ENCODE measurements at places on chromosomes 4 and X.

DNA sequence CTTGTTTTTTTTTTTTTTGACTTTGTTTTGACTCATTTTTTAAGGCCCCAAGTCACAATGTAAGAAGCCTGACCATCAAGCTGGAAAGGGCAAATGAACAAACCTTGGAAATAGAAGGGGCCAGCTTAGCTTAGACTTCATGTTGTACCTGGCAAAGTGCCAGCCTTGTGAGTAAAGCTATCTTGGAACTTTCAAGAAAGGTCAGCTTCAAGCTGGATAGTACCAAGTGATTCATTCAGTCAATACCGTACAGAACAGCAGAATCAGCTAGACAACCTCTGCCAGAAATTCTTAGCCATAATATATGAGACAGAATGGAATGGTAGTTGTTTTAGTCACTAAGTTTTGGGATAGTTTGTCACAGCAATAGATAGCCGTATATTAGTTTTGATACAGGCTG lies 1492.2 kb upstream of the TENM3 start:
- no peak for DNase-seq

DNA sequence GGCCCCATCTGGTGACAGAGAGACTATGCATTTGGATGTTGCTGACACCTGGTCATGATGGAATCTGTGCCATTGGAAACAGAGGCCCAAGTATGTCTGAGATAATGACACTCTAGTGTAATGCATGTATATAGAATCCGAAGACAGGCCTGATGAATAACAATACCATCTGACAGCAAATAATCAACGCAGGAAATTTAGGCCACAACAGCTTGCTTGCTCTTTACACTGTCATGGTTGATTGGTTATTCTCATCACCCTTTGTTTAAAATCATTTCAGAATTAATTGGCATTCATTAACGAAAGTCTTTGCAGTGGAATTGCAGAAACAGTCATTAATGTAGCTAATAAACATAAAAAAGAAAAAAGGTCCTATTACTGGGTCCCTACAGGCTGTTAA lies 194.8 kb downstream of the AFF2 start:
- no peak for DNase-seq

- DNase-seq, result no peak
Measured at GRCh38 chrX:102846544-102847236, 90.4 kb upstream of the RAB40AL start.

GRCh38 chr4:2714918-2715317 lies 41.2 kb downstream of the TNIP2 start:
- no peak for DNase-seq

DNA sequence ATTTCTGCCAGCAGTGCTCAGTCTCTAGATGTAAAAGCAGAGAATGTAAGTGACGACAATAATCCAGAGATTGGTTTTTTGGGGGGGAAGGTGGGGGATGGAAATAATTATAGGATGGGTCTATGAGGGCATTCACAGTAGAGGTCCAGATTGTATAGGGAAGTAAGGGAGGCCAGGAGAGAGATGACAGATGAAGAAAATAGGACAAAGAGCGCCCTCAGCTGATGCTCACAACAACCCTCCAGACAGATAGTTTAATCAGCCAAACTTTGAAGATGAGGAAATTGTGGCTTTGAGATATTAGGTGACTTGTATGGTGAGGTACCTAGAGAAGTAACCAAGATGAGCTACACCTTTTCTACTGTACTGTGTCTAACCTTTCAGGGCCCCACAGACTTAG lies 137.9 kb downstream of the MAGEB17 start:
- no peak for DNase-seq

- DNase-seq, result no peak
Measured at GRCh38 chr4:137345597-137345996, 186.7 kb downstream of the PCDH18 start.

DNA sequence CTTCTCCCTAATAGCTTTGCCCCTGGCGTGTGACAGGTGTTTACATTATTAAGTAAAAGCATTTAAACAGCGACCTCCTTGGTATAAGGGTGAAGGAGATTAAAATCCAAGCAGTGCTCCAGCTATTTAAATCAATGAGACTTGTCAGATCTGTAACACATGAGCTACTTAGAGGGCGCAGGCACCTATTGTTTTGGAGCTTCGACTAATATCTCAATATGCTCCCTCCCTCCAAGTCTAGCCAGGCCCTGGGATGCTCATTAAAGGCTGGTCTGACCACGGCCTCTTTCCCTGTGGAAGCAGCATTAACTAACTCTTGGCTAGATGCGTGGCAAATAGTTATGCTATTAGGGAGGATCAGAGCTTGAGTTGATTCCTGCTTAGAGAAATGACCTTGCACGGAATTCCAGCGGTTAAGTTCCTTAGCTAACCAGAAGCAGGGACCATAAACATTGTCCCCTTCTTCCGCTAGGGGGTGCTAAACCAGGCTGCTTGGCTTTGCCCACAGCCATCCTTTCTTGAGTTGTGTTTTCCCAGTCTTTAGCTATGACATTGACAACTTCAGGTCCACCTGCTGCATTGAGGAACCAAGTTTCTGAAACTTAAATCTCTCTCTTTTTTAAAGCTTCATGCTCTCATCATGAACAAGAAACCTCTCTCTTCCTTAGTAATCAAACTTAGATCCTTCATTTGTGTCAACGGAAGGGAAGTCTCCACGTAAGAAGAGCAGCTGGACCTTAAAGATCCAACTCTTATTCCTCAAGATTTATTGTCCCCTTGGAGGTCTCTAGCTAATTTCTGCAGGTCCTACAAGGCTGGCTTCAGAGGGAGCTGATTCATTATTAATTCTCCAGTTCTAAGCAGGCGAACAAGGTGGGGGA lies 80.7 kb upstream of the IGFBP7 start:
- no peak for DNase-seq

GRCh38 chrX:69021141-69021960 lies 143.9 kb downstream of the PJA1 start:
- no peak for DNase-seq

GRCh38 chr4:47493238-47494123 lies 8.4 kb downstream of the ATP10D start:
- no peak for DNase-seq

DNA sequence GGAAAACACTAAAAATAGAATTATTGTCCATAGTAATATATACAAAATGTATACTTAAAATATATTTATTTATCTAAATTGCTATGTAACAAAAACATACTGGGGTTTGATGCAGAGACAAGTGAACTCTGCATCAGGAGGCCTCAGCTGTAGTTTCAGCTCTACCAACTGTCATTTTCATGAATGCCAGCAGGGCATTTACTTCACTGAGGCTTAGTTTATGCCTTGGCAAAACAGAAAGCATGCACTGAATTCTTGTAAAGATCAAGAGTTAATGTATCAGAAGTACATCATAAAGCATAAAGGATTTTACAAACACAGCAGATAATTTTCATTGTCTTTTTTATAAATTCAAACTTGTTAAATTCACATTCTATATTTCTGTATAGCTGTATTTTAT lies 577.0 kb downstream of the C4orf33 start:
- DNase-seq, result no peak

GRCh38 chrX:115362334-115363095 lies 73.0 kb downstream of the LUZP4 start:
- DNase-seq, result no peak

All from posterior cingulate gyrus (tissue), 11 donors.